Activated CD4-positive, alpha-beta T cell treated with anti-CD3 and anti-CD28 coated beads, Interleukin-2, amount 10 ng/mL, durations not matched to agents 24 days and 14 days (primary cell): ENCODE measurements at places on chromosomes 13 and 19. TPM values are rescaled to one million over a fixed set of nuclear protein-coding genes. Genes with fewer than 3 reads are reported as not detected.
A peak's percentile ranks its signal among the peaks of the same experiment; 100 is the strongest.

DNA sequence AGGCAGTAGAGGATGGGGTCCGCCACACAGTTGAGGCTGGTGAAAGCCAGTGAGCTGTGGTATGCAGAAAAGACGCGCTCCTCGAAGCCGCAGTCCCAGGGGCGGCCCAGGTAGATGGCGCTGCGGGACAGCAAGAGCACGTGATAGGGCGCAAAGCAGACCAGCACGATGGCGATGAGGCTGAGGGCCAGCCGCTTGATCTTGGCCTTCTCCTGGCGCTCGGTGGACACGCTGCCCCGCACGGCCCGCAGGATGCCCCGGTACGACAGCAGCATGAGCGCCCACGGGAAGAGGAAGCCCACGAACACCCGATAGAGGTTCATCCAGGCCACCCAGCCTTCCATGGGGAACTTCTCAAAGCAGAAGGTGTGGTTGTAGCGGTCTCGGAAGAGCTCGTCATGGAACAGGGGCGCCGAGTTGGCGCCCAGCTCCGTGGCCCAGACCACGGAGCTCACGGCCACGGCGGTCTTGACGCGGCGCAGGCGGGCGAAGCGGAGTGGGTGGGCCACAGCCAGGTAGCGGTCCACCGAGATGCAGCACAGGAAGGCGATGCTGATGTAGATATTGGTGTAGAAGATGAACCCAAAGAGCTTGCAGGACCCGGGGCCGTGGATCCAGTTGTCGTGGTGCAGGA lies 6.5 kb upstream of the OPA3 start:
- H3K4me1 ChIP-seq = peaks cover 9% of the 10 kb centered on the region
- H3K36me3 ChIP-seq = no peaks in the 10 kb centered on the region
- H3K4me3 ChIP-seq = peak overlapping the region; percentile 17
- peak; percentile 81 for DNase-seq
- peaks cover 22% of the 10 kb centered on the region for H3K27me3 ChIP-seq

- no peak overlapping the region for H3K27ac ChIP-seq
- H3K4me1 ChIP-seq = no peaks in the 10 kb centered on the region
- peaks cover 2% of the 10 kb centered on the region for H3K36me3 ChIP-seq
- H3K27me3 ChIP-seq = no peaks in the 10 kb centered on the region
- no peak for DNase-seq
Observed at GRCh38 chr19:28303502-28303901, 909.4 kb downstream of the UQCRFS1 start.

- no peaks in the 10 kb centered on the region for H3K27me3 ChIP-seq
- no peak overlapping the region for H3K4me3 ChIP-seq
- DNase-seq = no peak
- peaks cover 30% of the 10 kb centered on the region for H3K36me3 ChIP-seq
- H3K27ac ChIP-seq = no peak overlapping the region
Observed at GRCh38 chr19:6260376-6260775, 19.4 kb downstream of the MLLT1 start.

DNA sequence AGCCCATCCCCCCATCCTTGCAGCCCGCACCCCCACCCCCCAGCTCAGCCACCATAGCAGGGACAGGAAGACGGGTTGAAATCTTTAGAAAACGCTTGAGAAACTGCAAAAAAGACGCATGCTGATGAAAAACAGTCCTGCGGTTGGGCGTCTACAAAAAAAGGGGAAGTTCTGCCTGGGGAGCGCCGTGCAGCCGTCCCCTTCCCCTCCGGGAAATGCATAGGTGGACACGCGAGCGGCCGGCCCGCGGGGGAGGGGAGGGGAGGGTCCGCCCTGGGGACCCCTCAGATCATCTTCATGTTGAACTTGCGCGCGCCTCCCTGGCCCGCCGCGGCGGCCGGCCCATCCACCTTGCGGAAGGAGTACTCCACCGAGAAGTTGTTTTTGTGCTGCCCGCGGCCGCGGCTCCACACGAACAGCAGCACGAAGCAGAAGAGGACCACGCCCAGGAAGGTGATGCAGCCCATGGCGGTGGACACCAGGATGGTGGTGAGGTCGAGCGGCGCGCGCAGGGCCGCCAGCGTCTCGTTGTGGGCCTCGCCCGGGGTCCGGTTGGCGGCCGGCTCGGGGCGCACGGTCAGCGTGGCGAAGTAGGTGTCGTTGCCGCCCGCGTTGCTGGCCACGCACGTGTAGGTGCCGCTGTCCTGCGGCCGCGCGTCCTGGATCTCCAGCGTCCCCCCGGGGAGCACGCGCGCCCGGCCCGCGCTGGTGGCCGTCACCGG lies 7.9 kb upstream of the PEAK3 start:
- H3K4me3 ChIP-seq = peak overlapping the region; percentile 85
- peak overlapping the region; percentile 90 for H3K27ac ChIP-seq
- peaks cover 23% of the 10 kb centered on the region for H3K4me1 ChIP-seq
- peak; percentile 92 for DNase-seq

GRCh38 chr13:33270895-33271538 lies 14.5 kb downstream of the STARD13 start:
- H3K27ac ChIP-seq = no peak overlapping the region
- DNase-seq = no peak
- H3K27me3 ChIP-seq = peaks cover 9% of the 10 kb centered on the region

DCT gene
- total RNA-seq = 0.05 TPM in 1 of 2 replicates, not detected in the other

MOB3A gene
- total RNA-seq = 184 and 185 TPM in 2 replicates

GRCh38 chr19:13978351-13979243 lies 26.3 kb downstream of the DCAF15 start:
- peaks cover 17% of the 10 kb centered on the region for H3K36me3 ChIP-seq
- DNase-seq = no peak
- H3K27ac ChIP-seq = no peak overlapping the region
- no peak overlapping the region for H3K4me3 ChIP-seq
- no peaks in the 10 kb centered on the region for H3K27me3 ChIP-seq

DNA sequence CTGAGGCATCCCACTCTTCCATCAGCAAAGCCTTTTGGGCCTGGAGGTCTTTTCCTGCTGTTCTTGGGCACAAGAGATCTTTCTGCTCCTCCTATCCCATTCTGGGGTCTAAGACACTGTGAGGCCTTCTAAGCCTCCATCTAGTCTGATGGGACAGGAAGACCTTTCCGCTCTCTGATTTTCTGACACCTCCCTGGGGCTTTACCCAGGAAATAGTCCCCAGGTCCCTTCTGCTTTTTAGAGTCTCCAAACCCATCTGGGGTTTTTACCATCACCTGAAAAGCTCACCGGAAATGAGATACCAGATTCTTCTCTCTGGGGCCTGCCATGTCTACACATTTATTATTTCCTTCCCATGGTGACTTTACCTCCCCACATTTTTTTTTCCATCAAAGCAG lies 21.1 kb downstream of the CLEC17A start:
- no peaks in the 10 kb centered on the region for H3K27me3 ChIP-seq
- H3K27ac ChIP-seq = no peak overlapping the region
- no peak for DNase-seq
- no peaks in the 10 kb centered on the region for H3K4me1 ChIP-seq

GRCh38 chr13:113644800-113645199 lies 13.2 kb downstream of the ATP4B start:
- H3K36me3 ChIP-seq = peaks cover 26% of the 10 kb centered on the region
- H3K4me1 ChIP-seq = peaks cover 8% of the 10 kb centered on the region
- H3K4me3 ChIP-seq = no peak overlapping the region

- no peak overlapping the region for H3K4me3 ChIP-seq
- peaks cover 8% of the 10 kb centered on the region for H3K27me3 ChIP-seq
- H3K4me1 ChIP-seq = no peaks in the 10 kb centered on the region
- no peak overlapping the region for H3K27ac ChIP-seq
- no peaks in the 10 kb centered on the region for H3K36me3 ChIP-seq
Observed at GRCh38 chr13:101157261-101157660, 259.0 kb downstream of the NALCN start.

GRCh38 chr19:16888629-16889365 lies at the start of gene F2RL3:
F2RL3 (plus strand) TSS chr19:16888999; CDS start chr19:16889190, 191 bp downstream.
- H3K27ac ChIP-seq = no peak within 1 kb of the TSS
- no peaks in the 10 kb centered on the region for H3K36me3 ChIP-seq
- peaks cover 13% of the 10 kb centered on the region for H3K4me1 ChIP-seq
- peak; percentile 66 for DNase-seq

DNA sequence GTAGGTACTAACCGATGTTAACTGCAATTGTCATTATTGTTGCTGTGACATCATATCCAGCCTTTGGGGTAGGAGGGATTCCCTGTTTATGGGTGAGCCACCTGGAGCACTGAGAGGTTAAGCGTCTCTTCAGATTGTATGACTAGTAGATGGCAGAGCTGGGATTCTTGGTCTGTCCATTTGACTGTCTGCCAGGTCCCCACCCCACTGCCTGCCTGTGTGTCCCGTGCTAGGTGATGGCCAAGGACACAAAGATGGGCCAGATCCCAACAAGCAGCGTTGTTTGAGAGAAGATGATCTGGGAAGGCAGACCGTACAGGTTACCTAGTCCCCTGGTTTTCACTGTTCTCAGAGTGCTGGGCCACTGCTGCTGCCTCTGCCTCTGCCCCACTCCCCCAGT lies 16.6 kb downstream of the PPP2R1A start:
- DNase-seq = no peak
- H3K4me1 ChIP-seq = peaks cover 11% of the 10 kb centered on the region
- no peak overlapping the region for H3K4me3 ChIP-seq
- H3K36me3 ChIP-seq = peaks cover 79% of the 10 kb centered on the region

RNF225 gene
- 0.54 and 1.1 TPM in 2 replicates for total RNA-seq

- DNase-seq = no peak
- H3K36me3 ChIP-seq = peaks cover 3% of the 10 kb centered on the region
- no peak overlapping the region for H3K27ac ChIP-seq
Observed at GRCh38 chr13:40113643-40114304, 458.3 kb downstream of the COG6 start.

FFAR3 gene
- total RNA-seq = 0.21 and 0.69 TPM in 2 replicates

DNA sequence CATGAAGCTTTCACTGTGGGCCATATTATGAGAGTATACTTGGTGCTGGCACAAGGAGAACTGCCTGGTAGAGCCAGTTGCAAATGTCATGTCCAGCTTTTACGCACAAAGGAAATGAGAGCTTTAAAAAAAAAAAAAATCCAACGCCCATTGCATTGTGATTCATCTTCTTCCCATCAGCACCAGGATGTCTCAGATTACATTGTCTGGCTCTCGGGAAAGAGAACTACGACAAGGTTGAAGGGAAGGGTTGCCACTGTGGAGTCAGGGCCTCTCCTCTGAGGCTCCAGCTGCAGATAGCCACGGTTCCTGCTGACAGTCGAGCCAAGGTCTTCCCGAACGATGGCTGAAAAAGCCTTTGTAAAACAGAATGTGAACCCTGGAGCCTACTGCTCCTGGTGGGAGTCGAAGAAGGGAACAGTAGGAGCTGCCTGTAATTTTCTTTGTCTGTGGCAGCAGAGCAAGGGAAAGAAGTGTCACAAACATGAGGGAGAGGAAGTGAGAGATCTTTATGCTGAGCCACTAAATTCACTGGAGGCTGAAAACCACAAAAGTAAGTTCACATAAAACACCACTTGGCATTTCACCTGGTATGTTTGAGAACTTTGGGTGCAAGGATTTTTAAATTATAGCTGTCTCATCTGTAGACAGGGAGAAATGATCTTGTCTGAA lies 704.7 kb downstream of the DIAPH3 start:
- H3K4me3 ChIP-seq = no peak overlapping the region
- H3K27me3 ChIP-seq = no peaks in the 10 kb centered on the region
- no peak for DNase-seq
- H3K27ac ChIP-seq = no peak overlapping the region
- no peaks in the 10 kb centered on the region for H3K4me1 ChIP-seq

- DNase-seq = no peak
- H3K4me1 ChIP-seq = peaks cover 20% of the 10 kb centered on the region
- H3K36me3 ChIP-seq = peaks cover 33% of the 10 kb centered on the region
- no peaks in the 10 kb centered on the region for H3K27me3 ChIP-seq
- H3K27ac ChIP-seq = no peak overlapping the region
- no peak overlapping the region for H3K4me3 ChIP-seq
Observed at GRCh38 chr19:4049432-4049831, 17.3 kb downstream of the ZBTB7A start.

DNA sequence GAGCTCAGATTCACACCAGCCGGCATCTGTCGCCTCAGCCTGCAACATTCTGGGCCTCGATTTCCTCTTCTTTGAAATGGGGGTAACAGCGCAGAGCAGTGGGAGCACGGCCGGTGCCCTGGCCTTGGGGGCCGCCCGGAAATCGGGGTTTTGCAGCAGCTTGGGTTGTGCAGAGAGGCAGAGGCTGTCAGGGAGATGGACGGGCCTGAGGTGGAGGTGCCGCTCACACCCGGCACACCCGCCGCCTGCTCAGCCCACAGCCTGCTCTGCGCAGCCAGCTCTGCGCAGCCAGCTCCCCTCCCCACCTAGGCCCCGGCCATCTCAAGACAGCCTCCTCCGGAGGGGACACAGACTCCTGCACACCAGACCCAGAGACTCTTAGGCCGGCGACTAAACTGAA lies 10.6 kb downstream of the KLF2 start:
- no peak for DNase-seq
- peaks cover 5% of the 10 kb centered on the region for H3K36me3 ChIP-seq
- H3K4me3 ChIP-seq = no peak overlapping the region
- H3K27me3 ChIP-seq = peaks cover 10% of the 10 kb centered on the region
- H3K27ac ChIP-seq = no peak overlapping the region

FLT3LG gene
- 51.8 and 57.6 TPM in 2 replicates for total RNA-seq

DNA sequence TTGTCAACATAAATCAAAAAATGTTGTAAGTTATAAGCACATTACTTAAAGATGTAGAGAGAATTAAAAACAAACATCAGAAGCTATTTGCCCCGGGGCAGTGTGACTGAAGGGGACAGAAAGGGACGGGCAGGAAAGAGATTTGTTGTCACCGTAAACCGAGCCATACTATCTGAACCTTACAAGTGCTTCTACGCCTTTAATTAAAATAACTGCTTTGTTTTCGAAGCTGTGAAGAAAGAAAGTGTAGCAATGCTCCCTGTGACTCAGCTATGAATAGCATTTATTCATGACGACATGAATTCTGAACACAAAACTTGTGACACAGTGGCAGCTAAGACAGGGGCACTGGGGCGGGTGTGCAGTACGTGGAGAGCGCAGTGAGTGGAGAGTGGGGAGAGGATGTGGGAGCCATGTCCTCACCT lies 30.0 kb downstream of the ZNF787 start:
- no peak for DNase-seq
- H3K36me3 ChIP-seq = peaks cover 38% of the 10 kb centered on the region
- H3K27me3 ChIP-seq = no peaks in the 10 kb centered on the region
- no peak overlapping the region for H3K4me3 ChIP-seq
- H3K27ac ChIP-seq = no peak overlapping the region
- peaks cover 2% of the 10 kb centered on the region for H3K4me1 ChIP-seq

GRCh38 chr19:338421-338820 lies 6.2 kb downstream of the MIER2 start:
- peaks cover 54% of the 10 kb centered on the region for H3K36me3 ChIP-seq
- peaks cover 38% of the 10 kb centered on the region for H3K4me1 ChIP-seq
- no peak for DNase-seq
- no peaks in the 10 kb centered on the region for H3K27me3 ChIP-seq
- H3K27ac ChIP-seq = no peak overlapping the region
- no peak overlapping the region for H3K4me3 ChIP-seq

GRCh38 chr19:7214324-7215089 lies 79.7 kb downstream of the INSR start:
- H3K27me3 ChIP-seq = peaks cover 2% of the 10 kb centered on the region
- H3K36me3 ChIP-seq = no peaks in the 10 kb centered on the region

C1QTNF9B gene
- not detected in 2 replicates for total RNA-seq

- H3K27me3 ChIP-seq = no peaks in the 10 kb centered on the region
- H3K27ac ChIP-seq = peak overlapping the region; percentile 96
- peaks cover 59% of the 10 kb centered on the region for H3K4me1 ChIP-seq
- peak; percentile 97 for DNase-seq
- H3K4me3 ChIP-seq = peak overlapping the region; percentile 72
- peaks cover 7% of the 10 kb centered on the region for H3K36me3 ChIP-seq
Observed at GRCh38 chr19:14366529-14366928, 14.7 kb upstream of the ADGRE5 start.
